ENCODE measurements at places on chromosomes 13 and 19.

GRCh38 chr13:50123002-50123401 is 107.8 kb downstream of the KCNRG start:
- DNase-seq, result no peak

GRCh38 chr19:7225741-7226140 is 68.5 kb downstream of the INSR start:
- DNase-seq, result no peak

GRCh38 chr19:29499261-29499920 is 26.4 kb upstream of the VSTM2B start:
- DNase-seq, result no peak

DNA sequence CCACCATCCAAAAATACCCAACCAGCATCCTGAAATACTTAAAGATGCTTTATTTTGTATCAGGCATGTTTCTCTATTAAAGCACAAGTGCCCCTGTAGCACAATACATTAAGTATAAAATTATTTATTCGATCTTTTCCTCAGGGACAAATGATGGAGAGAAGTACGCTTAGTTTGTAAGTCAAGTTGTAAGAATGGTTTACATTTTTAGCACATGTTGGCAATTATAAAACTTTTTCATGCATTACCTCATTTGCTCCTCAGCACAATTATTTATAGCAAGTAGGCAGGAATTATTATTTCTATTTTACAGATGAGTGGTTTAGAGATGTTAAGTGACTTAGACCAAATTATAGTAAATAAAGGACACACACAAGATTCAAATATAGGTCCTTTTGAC is 232.6 kb upstream of the HTR2A start:
- no peak for DNase-seq

- no peak for DNase-seq
These were observed 45.1 kb downstream of the ATP11A start for GRCh38 chr13:112734696-112735547.

Measured in activated CD4-positive, alpha-beta T cell treated with anti-CD3 and anti-CD28 coated beads, Interleukin-2, amount 10 ng/mL, durations not matched to agents 7 days and 5 days (primary cell).